Foreskin melanocyte (primary cell): ENCODE measurements at places on chromosomes 3 and 15.
A peak's percentile ranks its signal among the peaks of the same experiment; 100 is the strongest.

GRCh38 chr3:73484656-73485248 lies 140.0 kb downstream of the PDZRN3 start:
- no peak for DNase-seq

DNA sequence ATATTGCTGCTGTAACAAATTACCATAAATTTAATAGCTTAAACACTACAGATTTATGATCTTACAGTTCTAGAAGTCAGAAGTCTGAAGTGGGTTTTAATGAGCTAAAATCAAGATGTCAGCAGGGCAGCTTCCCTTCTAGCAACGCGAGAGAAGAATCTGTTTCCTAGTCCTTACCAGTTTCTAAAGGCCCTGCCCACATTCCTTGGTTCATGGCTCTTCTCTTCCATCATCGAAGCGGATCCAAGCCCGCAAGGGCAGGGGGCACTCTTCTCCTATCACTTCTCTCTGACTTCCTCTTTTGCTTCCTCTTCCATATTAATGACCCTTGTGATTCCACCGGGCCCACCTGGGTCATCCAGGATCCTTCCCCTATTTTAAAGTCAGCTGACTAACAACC lies 16.1 kb downstream of the MINDY4B start:
- DNase-seq = no peak

DNA sequence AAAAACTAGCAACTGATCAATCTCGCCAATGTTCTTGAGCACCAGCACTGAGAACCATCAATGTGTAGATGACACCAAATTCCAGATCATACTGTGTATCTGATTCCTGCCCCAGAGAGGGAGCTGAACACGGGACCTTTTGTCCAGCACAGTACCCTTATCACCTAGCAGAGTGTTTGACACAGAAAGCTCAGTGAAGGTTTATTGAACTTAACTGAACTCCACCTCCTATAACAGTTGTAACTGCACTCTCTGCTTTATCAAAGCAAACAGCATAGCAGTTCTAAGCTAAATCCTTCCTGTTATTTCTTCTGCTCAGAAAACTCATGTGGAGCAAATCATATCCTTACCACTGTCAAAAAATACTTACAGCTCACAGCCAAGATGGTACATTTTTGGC lies 183.4 kb upstream of the SLCO3A1 start:
- no peak for DNase-seq

- DNase-seq = no peak
These were observed 17.7 kb upstream of the HERC1 start for GRCh38 chr15:63851431-63851830.

DNA sequence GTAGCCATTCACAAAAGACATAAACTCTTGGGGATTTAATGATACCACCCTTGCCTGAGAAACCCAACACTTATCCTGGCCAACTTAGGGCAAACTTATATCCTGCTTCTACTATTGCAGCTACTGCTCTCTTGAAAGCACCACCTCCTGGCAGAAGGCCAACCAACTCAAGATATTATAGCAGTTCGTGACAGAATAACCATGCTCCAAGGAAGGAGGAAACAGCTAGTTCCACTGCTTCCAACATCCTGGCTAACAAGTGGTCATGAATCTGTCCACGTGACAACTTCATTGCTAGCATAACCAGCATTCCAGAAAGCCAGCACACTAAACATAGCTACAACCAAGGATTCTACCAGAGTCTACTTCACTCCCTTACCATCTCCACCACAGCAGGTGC lies 1037.5 kb downstream of the TBL1XR1 start:
- peak; percentile 8 for DNase-seq

- no peak for DNase-seq
These were observed 119.0 kb upstream of the LPP start for GRCh38 chr3:188034989-188035388.

DNA sequence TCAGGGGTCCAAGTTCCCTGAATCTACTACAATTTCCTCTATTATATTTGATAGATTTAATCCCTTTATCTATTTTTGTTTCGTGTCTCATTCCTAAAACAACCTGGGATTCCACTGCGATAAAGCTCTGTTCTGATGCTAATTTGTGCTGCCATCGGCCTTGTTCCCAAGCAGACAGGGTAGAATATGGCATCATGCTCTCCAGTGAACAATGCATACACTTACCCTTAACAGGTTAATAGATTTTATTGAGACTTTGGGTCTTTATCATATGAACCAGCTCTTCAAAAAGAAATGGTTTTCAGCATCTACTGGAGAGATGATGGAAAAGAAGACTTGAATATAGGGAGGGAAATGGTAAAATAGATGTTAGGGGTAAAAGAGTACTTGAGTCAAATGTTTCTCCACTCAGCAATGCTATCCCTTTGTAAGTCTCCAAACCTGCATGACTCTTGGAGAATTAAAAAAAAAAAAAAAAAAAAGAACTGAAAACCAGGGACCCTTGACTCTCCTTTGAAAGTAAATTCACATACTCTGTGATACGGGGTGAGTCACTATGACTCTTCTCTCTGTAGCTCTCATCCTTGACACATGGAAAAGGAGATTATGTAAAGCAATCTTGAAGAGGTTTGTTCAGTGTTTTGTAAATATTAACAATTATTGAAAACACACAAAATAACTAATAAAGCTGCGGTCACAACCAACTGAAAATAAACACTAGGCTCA lies 268.8 kb downstream of the ZBTB20 start:
- no peak for DNase-seq

- no peak for DNase-seq
These were observed 5.5 kb upstream of the CTSH start for GRCh38 chr15:78950343-78950742.

- DNase-seq = no peak
These were observed at the start of gene ATP8B4 for GRCh38 chr15:50119063-50120040. ATP8B4 (minus strand) TSS chr15:50119233; CDS start chr15:50106966, 12,267 bp downstream.

GRCh38 chr3:172084871-172085556 lies 45.6 kb downstream of the FNDC3B start:
- DNase-seq = no peak

DNA sequence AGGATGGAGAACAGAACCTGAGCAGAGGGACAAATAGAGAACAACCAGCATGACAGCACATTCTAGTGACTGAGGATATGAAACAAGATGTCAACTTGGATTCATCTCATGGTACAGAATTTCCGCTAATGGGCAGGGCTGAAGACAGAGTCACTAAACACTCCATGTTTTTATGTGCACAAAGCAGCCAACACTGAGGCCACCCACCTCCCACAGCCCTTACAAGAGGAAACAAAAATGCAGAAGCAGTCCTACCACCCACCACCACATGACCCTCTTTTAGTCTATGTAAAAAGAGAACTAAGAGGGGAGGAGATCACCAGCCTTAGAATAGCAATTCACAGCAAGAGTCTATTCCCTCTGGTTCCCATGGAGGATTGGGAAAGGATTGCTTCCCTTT lies 131.4 kb upstream of the UBE2E2 start:
- DNase-seq = no peak

- no peak for DNase-seq
These were observed 63.7 kb upstream of the MRPS22 start for GRCh38 chr3:139280027-139280671.

GRCh38 chr3:78260388-78260787 lies 1220.5 kb downstream of the ROBO2 start:
- no peak for DNase-seq

GRCh38 chr3:42191443-42191747 lies 74.6 kb downstream of the CCK start:
- no peak for DNase-seq

- peak; percentile 37 for DNase-seq
These were observed 27.9 kb upstream of the FAM174B start for GRCh38 chr15:92683511-92683834.
